ENCODE measurements at places on chromosomes 2 and 18. TPM values are rescaled to one million over a fixed set of nuclear protein-coding genes. Genes with fewer than 3 reads are reported as not detected.

The ALPI gene
- not detected for total RNA-seq

The FAP gene
- total RNA-seq, result not detected

The CRACDL gene
- 1.6 TPM for total RNA-seq

The CNGA3 gene
- total RNA-seq, result not detected

The HOXD13 gene
- not detected for total RNA-seq

The ANKRD30BL gene
- total RNA-seq, result not detected

The FAM237A gene
- total RNA-seq, result not detected

The IL18R1 gene
- 1.3 TPM for total RNA-seq

All from hematopoietic multipotent progenitor cell (in vitro differentiated cells).